NCI-H1436 treated with DMSO at 0.1 percent for 48 hours (cell line): ENCODE measurements at places on chromosomes 5 and 9.

GRCh38 chr9:86281593-86282076, 703 bp downstream of the ISCA1 start:
- DNase-seq, result no peak

DNA sequence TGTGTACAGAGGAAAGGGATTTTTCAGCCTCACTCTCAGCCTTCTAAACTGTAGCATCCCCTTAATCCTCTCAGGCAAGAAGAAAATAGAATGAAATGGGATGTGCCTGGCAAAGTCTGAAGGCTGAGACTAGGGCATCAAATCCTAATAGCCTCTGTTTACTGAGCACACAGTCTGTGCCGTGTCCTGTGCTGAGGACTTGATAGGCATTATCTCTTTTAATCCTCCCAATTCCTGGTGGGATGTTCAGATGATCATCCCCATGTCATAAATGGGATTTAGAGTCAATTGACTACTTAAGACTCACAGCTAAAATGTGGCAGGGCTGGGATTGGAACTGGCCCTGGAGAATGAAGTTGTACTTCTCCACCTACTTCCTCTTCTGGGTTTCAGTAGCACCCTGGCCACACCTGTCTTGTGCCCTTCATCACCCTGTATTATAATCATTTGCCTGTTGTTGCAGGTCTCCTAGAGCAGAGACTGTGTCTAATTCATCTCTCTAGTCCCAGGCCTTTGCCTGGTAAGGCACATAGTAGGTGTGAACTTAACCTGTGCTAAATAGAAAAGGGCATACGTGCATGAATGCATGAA, 81.0 kb downstream of the WWC1 start:
- DNase-seq, result no peak

DNA sequence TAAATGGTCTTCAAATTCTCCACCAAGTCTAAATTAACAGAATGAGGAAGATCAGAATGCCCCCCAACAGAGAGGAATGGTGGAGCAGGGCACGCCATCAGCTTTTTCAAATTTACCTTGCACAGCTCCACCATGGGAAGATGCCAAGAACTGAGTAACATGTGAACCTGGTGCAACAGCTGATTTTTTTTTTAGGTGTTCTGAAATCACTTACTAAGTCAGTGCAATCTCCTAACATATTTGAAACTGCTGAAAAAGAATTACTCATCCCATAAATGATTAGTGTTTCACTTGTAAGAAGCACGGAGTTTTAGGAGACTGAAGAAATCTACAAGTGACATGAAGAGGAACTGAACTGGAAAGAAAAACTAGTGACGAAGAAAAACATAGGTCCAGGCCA, 5.1 kb downstream of the TMEM245 start:
- no peak for DNase-seq

DNA sequence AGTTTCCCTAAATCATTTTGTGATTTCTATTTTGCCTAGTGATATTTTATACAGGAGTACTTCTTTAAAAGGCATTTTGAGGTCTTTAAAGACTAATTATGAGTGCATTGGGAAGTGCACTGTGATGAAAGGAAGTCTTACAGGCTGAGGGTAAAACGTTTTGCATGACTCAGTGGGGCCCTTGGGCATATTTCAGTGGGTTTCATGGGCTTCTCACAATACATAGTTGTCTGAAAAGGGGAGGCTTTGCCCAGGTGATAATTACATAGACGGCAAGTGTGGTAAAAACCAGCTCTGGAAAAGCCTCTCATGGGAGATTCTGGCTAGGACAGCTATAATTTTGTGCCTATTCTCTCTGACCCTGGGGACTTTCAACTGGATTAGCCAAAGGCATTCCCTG, 387.2 kb downstream of the ARHGEF28 start:
- no peak for DNase-seq

DNA sequence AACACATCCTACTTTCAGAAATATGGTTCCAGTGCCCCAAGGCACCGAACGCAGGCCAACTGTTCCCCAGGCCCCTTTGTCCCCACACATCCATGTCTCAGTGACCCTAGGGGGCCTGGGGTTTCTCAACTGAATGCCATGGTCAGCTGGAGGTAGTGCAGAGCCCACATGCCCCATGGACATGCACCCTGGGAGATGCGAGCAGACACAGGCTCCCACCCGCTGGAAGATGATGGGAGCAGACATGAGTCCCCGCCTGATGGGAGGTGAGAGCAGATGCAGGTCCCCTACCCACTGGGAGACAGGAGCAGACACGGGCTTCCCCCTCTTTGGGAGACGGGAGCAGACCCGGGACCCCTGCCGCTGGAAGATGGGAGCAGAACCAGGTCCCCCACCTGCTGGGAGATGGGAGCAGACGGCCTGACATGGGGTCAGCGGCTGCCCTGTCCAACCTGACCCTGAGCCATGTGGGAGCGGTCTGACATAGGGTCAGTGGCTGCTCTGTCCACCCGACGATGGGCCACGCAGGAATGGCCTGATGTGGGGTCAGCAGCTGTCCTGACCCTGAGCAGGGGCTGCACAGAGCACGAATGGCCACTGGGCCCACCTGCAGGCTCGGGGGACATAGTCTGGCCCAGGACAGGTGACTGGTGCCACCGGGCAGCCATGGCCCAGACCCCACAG, 18.4 kb downstream of the ZDHHC11B start:
- DNase-seq, result no peak

DNA sequence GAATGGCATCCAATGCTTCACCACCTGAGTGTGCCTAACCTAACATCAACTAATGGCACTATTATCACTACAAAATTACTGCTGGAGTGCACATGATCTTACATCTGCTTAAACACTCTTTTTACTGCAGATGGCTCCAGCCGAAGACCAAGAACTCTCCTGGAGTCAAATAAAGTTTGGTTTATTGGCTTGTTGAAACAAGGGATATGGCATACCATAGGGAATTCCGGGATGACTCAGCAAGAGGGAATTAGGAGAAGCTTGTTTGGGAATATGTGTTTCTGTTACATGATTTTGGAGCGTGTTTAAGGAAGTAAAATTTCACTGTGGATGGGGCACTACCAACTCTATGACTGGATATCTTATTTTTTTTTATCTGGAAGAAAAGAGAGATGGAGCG, 872.6 kb downstream of the DTWD2 start:
- DNase-seq, result no peak

GRCh38 chr9:71144495-71144894, 23.1 kb upstream of the TRPM3 start:
- no peak for DNase-seq

GRCh38 chr5:14415024-14415697, 166.4 kb upstream of the OTULINL start:
- DNase-seq, result no peak

DNA sequence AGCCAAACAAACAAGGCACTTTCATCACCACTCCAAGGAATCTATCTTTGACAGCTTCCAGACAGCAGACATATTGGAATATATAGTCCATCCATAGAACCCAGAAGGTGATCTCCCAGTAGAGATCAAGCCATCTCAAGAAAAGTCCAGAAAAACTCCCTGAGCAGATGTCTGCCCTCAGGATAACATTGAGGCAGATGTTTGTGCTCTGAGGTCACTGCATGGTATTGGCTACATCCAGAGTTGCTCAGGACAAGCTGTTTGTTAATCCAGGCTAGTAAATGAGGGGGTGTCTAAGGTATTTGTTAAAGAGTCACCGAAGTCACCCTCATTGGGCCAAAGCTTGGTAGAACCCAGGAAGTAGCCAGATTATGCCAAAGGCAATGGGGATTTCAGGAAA, 556.3 kb upstream of the KLF4 start:
- DNase-seq, result no peak

- no peak for DNase-seq
These were observed 58.8 kb upstream of the ERCC6L2 start for GRCh38 chr9:95816716-95817115.

- no peak for DNase-seq
These were observed 56.0 kb downstream of the PSD2 start for GRCh38 chr5:139851558-139851957.

- DNase-seq, result no peak
These were observed 3.1 kb downstream of the OLFM1 start for GRCh38 chr9:135090547-135090946.

GRCh38 chr5:15290953-15291352, 209.0 kb upstream of the FBXL7 start:
- no peak for DNase-seq
